Activated CD4-positive, alpha-beta memory T cell treated with anti-CD3 and anti-CD28 coated beads for 36 hours (primary cell): ENCODE measurements at places on chromosomes 7 and 10. TPM values are rescaled to one million over a fixed set of nuclear protein-coding genes. Genes with fewer than 3 reads are reported as not detected.

The INMT gene
- total RNA-seq = not detected

DNA sequence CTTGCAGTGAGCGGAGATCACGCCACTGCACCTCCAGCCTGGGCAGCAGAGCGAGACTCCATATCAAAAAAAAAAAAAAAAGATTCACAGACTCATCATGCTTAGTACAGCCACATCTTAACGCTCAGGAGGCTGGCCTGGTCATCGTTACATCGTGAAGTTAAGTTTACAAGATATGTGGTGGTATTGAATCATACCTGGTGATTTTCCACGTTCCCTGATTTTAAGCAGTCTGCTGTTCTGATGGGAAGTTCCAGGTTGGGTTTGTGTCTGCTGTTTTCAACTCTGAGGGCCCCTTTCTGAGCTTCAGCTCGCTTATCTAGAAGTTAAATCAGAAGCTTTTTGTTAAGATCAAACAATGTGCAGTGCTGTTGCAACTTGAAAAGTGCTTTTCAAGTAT is 6.9 kb downstream of the PPP2R2D start:
- H3K27ac ChIP-seq = peak overlapping the region; percentile 40
- H3K4me3 ChIP-seq = peak overlapping the region; percentile 14
- H3K4me1 ChIP-seq = peaks cover 73% of the 10 kb centered on the region
- H3K36me3 ChIP-seq = peaks cover 28% of the 10 kb centered on the region
- no peaks in the 10 kb centered on the region for H3K27me3 ChIP-seq

- peaks cover under 1% of the 10 kb centered on the region for H3K27me3 ChIP-seq
- H3K27ac ChIP-seq = no peak overlapping the region
- DNase-seq = no peak
- H3K36me3 ChIP-seq = no peaks in the 10 kb centered on the region
- H3K4me1 ChIP-seq = no peaks in the 10 kb centered on the region
Observed at GRCh38 chr10:113933894-113934532, 79.6 kb downstream of the NHLRC2 start.

GRCh38 chr7:24797270-24797669 is 40.0 kb upstream of the GSDME start:
- H3K4me1 ChIP-seq = peaks cover 26% of the 10 kb centered on the region
- no peaks in the 10 kb centered on the region for H3K27me3 ChIP-seq
- H3K36me3 ChIP-seq = peaks cover 56% of the 10 kb centered on the region
- DNase-seq = no peak
- no peak overlapping the region for H3K4me3 ChIP-seq
